Non-pigmented ciliary epithelial cell (primary cell): ENCODE measurements at places on chromosomes 3 and 15.

DNA sequence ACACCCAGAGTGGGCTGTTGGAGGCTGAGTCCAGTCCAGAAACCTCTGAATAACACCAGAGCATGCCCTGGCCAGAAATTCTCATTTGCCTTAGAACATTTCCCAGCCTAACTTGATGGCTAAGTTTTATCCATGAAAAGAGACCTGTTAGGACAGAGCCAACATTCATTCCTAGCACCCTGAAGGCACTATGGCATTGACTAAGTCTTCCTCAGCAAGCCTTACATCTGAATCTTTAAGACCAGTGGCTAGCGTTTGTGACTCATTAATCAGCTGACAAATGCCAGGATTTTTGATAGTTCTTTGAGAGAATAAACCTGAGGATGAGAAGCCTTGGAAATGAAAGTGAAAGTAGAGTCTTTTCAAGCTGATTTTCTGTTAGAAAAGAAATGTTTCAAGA lies 1087.1 kb upstream of the ALCAM start:
- no peak for DNase-seq

GRCh38 chr3:177213801-177214535 lies 16.7 kb upstream of the TBL1XR1 start:
- DNase-seq: no peak

DNA sequence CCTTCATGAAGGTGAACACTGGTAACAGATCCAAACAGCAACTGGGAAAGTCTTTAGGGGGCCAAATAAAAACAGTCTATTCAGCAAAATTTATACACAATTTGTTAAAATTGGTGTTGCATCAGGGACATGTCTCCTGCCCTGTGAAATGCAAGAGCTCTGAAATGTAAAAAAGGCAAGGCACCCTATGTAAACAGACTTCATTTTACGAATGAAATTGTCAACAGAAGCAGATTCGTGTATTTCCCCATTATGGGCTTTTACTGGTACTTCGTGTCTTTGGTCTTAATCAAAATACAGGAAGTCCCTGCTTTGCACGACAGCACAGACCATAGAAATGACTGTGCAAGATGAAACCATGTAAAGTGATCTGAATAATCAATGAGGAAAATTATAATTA lies 127.3 kb upstream of the THBS1 start:
- DNase-seq: no peak

- no peak for DNase-seq
These were observed 6.3 kb upstream of the ANPEP start for GRCh38 chr15:89820666-89821611.

DNA sequence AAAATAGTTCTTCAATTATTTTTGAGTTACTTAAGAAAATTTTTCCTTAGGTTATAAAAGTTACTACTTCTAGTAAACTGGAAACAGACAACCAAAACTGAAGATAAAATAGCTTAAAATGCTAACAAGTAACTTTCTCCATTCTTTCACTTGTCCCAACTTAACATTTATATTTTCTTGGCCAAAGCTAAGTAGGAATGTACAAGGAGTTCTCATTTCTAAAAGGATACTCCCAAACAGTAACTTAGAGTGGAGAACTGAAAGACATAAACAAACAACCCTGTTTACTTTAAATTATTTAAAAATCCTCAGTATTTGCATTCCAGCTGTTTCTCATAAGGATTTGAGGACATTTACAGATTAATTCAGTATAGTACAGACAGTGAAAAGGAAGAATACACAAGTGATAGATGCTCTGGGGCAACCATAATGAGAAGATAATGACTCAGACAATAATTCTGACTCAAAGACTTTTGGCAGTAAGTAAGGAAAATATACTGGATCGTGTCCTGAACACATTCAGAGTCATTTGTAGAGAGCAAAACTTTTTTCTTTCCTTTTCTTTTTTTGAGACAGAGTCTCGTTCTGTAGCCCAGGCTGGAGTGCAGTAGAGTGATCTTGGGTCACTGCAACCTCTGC lies 29.2 kb upstream of the ANXA2 start:
- DNase-seq: no peak

DNA sequence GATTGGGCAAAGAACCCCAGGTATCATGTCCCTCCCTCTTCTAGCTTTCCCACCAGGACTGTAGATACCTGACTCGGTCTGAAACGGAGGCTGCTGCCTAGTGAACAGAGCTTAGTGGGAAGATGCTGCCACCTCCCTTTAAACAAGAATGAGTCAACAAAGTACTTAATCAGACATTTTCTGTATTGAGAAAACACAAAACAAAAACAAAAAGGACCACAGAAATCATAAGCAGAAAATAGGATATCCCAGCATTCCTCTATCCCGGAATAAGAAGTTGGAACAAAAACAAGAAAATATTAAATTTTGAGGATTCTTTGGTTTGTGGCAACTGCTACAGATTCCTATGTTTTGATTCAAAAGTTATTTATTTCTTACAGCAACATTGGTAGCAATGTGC lies 51.7 kb upstream of the COL8A1 start:
- DNase-seq: no peak

- no peak for DNase-seq
These were observed 37.3 kb downstream of the RFT1 start for GRCh38 chr3:53092942-53093341.

GRCh38 chr15:42154212-42154941 lies 2.1 kb downstream of the PLA2G4F start:
- DNase-seq: no peak

DNA sequence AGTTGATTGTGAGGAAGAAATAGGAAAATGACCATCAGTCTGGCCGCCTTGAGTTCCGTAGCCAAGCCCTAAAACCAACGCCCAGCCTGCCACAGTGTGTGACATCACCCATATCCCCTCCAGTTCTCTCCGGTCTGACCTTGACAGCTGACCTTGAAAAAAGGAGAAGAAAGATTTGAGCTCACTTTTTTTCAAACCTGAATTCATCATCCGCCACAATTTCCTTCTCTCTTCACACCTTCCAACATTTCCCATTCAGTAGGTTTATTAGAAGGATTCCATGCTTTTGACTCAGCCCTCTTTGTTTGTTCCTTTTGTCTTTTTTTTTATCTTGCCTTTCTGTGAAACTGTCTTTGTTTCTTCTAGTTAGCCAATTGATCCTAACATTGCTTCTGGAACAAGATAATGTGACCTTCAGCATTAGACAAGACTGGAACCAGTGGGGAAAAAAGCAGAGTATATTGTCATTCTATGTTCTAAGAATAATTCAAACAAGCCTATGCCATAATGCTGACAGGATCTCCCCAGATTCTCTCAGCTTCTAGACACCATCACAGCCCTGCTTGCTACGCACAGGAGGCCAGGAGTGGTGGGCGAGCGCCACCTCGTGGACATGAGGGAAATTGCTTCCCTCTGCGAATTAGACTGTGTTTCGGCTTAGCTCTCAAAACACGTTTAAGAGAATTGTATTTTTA lies 283.1 kb downstream of the FGF12 start:
- DNase-seq: no peak

DNA sequence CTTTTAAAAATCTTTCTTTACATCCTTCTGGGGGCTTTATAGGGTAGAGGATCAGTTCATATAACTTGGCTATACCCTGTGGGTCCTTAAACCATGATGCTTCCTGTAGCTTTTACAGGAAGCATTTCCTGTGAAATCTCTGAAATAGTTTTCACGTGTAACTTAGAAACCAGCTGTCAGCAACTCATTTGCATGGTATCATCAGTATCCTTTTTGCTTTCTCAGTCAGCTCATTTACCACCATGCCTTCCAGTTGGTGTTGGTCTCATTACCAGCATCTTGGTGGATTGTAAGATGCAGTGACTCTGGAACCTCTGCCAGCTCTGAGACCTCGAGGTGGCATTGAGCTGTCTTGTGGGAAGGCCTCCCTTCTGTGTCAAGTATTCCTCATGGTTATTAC lies 96.7 kb upstream of the MYZAP start:
- no peak for DNase-seq

DNA sequence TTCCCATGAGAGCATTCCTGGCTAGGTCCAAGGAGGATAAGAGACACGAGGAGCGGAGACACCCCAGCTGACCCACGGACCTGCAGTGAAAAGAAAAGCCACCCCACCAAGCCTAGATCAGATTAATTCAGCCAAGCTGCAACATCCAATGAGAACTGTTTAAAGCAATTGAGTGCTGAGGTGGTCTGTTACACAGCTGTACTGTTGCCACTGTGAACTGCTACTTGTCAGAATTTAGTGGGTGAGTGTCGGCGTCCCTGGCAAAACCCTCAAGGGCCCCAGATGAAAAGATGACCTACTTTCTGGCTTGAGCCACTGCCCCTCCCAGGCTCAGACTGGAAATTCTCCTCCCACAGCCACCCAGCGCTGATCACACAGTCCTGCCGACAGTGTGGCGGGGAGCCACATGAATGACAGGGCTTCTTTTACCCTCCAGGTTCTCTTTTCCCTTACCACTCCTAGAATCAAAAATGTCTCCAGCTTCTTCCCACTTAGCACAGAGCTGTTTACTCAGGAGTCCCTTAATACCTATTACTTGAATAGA lies 26.4 kb upstream of the KBTBD12 start:
- no peak for DNase-seq

- DNase-seq: no peak
These were observed 337.3 kb upstream of the ARRDC4 start for GRCh38 chr15:97623091-97623661.

DNA sequence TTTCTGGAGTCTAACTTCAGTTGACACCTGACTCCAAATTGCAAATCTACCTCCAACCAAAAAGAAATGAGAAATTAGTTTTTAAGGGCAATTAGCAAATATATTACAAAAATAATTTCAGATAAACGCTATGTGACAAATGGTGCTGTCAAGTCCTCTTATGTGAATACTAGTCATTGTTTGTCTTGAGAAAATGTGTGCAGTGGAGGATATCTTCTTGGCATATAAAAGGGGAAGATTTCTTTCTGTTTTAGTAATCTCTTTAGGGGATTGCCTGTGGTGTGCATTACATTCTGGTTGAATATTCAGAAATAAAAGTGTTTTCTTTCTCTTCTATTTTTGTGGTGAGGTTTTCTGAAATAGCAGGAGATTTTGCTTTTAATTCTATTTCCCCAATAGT lies 3.0 kb upstream of the GCSAM start:
- no peak for DNase-seq
